Esophagus mucosa (tissue), 1 donor: ENCODE measurements at places on chromosomes 13 and 19. TPM values are rescaled to one million over a fixed set of nuclear protein-coding genes. Genes with fewer than 3 reads are reported as not detected.

The PEAK3 gene
- 0.08 TPM for total RNA-seq

The KASH5 gene
- not detected for total RNA-seq

GRCh38 chr19:10888421-10888866, 17.1 kb downstream of the CARM1 start:
- peak; percentile 4 for ATAC-seq

The ANO8 gene
- 9.9 TPM for total RNA-seq

- ATAC-seq, result no peak
These were observed 195.9 kb downstream of the VWA8 start for GRCh38 chr13:41765020-41765419.

DNA sequence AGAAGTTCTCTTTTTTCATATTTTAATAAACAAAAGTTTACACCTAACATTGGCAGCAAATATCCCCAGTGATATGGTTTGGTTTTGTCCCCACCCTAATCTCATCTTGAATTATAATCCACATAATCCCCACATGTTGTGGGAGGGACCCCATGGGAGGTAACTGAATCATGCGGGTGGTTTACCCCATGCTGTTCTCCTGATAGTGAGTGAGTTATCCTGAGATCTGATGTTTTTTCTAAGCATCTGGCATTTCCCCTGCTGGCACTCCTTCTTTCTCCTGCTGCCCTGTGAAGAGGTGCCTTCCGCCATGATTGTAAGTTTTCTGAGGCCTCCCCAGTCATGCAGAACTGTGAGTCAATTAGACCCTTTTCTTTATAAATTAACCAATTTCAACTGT, 214.7 kb downstream of the SLITRK1 start:
- ATAC-seq, result no peak

- ATAC-seq, result no peak
These were observed 10.1 kb downstream of the C19orf38 start for GRCh38 chr19:10858204-10858828.

GRCh38 chr13:40980461-40980860, 38.7 kb downstream of the ELF1 start:
- ATAC-seq, result no peak

DNA sequence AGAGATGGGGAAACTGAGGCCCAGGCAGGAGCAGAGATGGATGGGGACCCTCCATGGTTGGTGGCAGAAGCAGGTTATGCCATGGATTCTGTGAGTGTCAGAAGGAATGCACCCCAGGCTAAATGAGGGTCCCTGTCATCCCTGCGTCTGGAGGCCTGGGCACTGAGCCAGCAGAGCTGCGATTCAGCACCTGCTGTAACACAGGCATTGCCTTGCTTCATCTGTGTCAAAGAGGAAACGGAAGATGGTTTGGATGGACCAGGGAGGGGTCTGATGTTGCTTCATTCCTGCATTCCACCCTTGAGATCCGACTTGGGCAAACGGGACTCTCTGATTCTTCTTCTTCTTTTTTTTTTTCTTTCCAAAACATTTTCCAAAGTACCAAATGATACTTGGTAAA, 1.2 kb downstream of the C5AR1 start:
- ATAC-seq, result no peak

DNA sequence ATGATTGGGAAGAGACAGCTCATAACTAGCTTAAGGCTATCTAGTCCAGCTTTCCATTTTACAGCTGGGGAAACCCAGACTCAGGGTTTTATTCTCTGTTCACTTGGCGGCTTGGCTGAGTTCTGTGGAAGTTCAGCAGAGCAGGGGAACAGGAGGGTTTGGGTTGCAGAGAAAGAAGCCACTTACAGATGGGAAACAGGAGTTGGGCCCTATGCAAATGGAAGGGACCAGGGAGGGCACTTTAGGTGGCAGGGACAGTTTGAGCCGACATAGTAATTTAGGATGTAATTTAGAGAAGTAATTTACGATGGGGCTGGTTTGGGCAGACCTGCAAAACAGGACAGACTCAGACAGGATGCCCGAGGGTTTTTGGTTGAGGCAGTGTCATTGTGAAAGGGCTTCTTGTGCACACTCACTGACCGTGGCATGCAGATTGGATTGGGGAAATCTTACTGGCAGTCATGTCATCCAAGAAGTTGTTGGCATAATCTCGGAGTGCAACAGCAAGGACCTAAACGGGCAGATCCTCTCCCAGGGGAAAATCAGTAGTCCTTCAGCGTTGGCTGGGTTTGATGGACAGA, 47.3 kb upstream of the GPR183 start:
- peak; percentile 79 for ATAC-seq

The ZNF575 gene
- 0.72 TPM for total RNA-seq

GRCh38 chr19:29006057-29006735, 206.8 kb downstream of the UQCRFS1 start:
- no peak for ATAC-seq

The ADGRE1 gene
- not detected for total RNA-seq

- ATAC-seq, result no peak
These were observed 11.7 kb downstream of the CIC start for GRCh38 chr19:42280815-42281145.

- ATAC-seq, result no peak
These were observed 525.9 kb downstream of the FGF9 start for GRCh38 chr13:22196777-22197176.

DNA sequence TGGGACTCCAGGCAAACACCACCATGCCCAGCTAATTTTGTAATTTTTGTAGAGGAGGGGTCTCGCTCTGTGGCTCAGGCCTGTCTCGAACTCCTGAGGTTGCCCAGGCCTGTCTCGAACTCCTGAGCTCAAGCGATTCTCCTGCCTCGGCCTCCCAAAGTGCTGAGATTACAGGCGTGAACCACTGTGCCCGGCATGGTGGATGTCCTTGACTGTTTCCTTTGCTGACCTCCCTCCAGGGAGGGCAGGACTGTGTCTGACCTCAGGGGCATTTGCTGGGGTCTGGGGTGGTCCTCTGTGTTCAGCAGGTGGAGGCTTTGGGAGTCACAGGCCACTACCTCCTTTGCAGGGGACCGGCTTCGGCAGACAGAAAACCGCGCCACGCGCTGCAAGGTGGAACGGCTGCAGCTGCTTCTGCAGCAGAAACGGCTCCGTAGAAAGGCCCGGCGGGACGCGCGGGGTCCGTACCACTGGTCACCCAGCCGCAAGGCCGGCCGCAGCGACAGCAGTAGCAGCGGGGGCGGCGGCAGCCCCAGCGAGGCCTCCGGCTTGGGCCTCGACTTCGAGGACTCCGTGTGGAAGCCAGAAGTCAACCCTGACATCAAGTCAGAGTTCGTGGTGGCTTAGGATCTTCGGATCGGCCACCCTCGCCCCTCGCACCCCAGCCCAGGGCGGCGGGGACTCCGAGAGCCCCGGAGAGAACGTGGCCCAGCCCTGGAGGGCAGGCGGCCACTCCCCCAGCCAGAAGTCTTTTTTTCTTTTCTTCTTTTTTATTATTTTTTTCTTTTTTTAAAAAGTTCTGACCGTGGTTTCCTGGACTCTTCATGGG, 8.5 kb downstream of the MIDN start:
- no peak for ATAC-seq

DNA sequence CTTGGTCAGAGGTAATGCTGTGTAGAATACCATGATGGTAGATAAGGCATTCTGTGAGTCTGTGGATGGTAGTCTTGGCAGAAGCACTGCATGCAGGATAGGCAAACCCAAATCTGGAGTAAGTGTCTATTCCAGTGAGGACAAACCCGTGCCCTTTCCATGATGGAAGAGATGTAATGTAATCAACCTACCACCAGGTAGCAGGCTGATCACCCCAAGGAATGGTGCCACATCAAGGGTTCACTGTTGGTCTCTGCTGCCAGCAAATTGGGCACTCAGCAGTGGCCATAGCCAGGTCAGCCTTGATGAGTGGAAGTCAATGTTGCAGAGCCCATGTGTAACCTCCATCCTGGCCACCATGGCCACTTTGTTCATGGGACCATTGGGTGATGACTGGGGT, 155.0 kb downstream of the RAP2A start:
- ATAC-seq, result no peak

- ATAC-seq, result peak; percentile 84
These were observed 25.9 kb downstream of the MPND start for GRCh38 chr19:4369109-4369887.

DNA sequence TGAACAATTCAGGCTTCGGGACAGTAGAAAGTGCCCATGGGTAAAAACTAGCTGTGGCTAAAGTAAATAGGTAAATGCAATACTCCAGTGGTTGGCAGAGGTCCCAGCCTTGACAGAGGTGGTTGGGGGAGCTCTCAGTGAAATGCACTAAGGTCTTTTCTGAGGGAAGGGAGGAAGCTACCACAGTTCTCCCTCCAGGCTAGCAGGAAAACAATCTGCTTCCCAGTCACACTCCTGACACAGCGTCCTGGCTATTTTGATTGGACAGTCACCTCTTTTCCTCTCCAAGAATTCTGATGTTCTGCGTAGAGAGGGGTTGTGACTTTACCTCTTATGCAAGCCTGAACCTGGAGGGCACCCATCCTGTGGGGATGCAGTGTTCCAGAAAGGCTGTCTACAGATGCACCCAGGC, 128.7 kb downstream of the CYSLTR2 start:
- no peak for ATAC-seq

The RNF113B gene
- not detected for total RNA-seq

The NOTCH3 gene
- total RNA-seq, result 149 TPM

The N4BP2L2 gene
- total RNA-seq, result 46.1 TPM

DNA sequence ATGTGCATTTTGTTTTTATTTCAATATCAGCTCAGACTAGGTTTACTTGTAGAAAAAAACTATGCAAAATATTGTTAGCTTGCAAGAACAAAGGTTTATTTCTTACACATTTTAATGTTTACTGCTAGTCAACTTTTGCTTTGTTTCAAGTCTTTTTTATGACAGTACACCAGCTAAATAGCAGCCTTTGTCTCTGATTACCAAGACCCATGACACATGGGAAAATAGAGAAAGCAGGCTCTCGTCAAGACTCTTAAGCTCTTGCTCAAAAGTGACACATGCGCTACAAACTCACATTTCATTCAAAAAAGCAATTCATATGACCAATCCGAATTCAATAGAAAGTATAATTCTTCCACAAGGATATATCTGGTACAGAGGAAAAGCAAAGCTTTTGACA, 642.3 kb upstream of the SLITRK1 start:
- no peak for ATAC-seq

The RANBP3 gene
- total RNA-seq, result 49.6 TPM

The TEKTIP1 gene
- total RNA-seq, result 0.84 TPM

DNA sequence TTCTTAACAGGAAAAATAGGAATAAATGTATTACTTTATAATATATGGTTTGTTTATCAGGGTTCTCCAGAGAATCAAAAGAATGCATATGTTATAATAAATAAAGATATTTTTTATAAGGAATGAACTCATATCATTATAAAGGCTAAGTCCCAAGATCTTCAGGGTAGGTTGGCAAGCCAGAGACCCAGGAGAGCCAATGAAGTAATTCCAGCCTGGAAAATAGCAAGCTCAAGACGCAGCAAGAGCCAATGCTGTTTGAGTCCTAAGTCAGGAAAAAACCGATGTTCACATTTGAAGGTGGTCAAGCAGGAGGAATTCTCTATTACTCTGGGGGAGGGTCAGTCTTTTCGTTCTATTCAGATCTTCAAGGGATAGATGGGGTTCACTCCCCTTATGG, 490.0 kb downstream of the PCDH20 start:
- no peak for ATAC-seq

- ATAC-seq, result no peak
These were observed 1.4 kb downstream of the ASPDH start for GRCh38 chr19:50512112-50512998.

DNA sequence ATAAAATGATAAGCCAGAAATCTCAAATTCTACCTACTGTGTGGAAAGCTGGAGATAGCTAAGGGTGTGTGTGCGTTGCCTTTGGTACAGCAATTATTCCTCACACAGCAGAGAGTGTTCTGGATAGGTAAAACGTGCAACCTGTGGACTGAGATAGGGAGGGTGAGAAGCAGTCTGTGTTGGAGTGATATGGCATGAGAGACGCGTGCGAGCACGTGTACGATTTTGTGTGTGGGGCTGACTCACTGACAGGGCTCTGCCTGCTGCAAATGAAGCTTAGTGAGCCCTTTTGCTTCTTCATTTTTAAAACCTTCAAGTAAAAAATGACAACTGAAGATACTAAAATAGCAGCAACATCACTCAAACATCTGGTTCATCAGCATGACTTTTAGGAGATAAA, 35.7 kb upstream of the SLC10A2 start:
- ATAC-seq, result no peak

- ATAC-seq, result no peak
These were observed 70.7 kb downstream of the COL4A2 start for GRCh38 chr13:110377826-110378201.

DNA sequence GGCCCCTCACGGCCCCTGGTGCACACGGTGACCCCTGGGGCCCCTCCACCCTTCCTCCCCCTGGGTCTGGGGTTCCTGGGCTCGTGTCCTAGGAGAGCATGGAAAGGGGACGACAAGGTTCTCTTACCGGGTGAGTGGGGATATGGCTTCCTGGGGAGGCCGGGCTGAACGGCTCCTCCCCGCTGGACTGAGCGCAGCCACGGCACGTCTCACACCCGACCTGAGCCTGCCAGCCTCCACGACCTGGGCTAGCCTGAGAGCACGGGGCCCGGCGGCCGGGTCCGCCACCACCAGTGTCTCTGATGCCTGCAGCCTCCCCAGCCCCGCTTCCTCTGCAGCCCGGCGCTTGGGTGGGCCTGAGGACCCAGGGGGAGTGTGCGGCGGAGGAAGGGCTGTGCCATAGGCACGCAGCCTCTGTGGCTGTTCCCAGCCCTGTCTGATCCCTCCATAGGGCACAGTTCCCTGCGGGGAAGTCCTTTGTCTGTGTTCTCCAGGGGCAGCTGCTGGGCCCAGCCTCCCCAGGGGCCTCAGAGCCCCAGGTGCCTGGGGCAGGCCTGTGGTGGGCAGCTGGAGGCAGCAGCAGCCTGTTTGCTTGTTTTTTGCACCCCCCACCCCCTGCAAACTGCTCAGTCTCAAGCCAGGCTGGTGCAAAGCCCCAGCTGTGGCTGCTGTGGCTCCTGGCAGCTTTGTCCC, 15.0 kb downstream of the PLIN4 start:
- ATAC-seq, result no peak

DNA sequence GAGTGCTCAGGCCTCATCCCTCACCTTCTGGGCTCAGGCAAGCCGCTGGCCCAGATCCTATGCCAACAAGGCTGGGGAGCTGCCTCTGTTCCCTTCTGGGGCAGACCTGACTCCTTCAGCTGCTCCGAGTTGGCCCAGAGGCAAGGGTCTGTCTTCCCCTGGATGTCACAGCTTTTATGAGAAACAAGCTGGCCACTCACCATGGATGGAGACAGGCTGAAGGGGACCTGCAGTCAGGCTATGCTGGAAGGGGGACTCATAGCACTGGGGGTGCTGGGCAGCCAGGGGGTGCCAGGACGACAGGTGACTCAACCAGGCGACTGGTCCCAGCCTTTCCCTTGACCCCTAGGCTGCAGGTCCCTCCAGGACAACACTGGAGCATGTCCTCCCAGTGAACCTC, 52.4 kb upstream of the C1QTNF9B start:
- ATAC-seq, result no peak
